ENCODE measurements at places on chromosomes 4 and X.

GRCh38 chr4:108053251-108053711 is 63.6 kb downstream of the HADH start:
- DNase-seq = no peak

DNA sequence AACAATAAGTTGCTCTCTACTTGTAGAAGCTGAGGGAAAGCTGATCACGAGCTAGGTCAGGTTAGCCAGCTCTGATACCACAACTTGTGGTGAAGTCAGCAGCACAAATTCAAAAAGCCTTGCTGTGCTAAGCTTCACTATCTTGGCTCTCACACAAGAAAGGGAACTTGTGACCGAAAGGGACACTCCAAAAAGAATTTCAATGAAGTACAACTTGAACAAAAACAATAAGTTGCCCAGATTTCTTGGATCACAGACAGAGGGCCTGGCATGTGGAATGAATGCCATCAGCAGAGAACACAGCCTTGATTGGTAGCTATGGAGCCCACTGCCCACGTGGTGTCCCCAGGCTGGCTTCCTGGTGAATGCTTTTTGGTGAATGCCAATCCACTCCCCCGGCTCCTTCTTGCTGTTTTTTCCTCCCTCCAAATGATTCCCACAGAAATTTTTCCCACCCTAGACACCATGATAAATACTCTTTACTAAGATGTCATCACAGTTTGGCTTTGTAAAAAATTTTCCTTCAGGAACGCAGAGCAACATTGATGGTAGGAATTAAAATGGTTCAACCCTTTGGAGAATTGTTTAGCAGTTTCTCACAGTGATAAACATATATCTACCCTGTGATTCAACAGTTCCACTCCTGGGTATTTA is 82.6 kb downstream of the ANXA3 start:
- no peak for DNase-seq

GRCh38 chr4:26912810-26913209 is 52.2 kb downstream of the STIM2 start:
- DNase-seq = no peak

- DNase-seq = no peak
These were observed 6.5 kb upstream of the DLG3 start for GRCh38 chrX:70437921-70438665.

DNA sequence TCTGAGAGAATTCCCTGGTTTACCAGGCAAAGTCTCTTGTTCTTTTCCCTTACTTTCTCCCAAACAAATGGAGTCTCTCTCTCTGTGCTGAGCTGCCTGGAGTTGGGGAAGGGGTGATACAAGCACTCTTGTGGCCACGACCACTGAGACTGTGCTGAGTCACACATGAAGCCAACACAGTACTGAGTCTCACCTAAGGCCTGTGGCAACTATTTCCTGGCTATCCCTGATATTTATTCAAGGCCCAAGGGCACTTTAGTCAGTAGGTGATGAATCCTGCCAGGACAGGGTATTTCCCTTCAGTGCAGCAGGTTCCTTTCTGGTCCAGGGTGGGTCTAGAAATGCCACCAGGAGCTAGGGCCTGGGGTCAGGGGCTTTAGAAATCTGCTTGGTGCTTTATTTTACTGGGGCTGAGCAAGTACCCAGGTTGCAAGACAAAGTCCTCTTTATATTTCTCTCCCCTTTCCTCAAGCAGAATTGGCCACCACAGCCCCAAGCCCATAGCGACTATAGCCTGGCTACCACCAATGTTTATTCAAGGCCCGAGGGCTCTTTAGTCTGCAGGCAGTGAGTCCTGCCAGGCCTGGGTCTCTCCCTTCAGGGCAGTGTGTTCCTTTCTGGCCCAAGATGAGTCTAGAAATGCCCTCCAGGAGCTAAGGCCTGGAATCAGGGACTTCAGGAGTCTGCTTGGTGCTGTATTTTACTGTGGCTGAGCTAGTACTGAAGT is 10.5 kb downstream of the ARL13A start:
- no peak for DNase-seq

DNA sequence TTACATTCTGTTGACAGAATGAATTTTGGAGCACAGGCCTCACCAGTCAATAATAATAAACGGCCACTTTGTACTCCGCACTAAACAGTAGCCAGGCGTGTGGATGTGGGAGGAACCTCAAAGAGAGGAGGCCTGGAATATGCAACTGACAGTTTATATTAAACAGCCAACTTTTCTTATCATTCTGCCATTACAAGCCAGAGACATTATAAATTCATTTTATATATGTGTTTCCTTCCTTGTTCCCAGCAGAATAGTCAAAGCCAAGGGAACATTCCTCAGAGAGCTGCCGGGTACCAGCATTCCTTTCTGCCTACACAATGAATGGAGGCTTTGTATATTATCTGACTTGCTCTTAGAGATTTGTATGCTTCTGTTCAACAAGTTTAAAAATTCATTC is 436.5 kb upstream of the FTHL17 start:
- DNase-seq = no peak

- DNase-seq = no peak
These were observed 65.5 kb upstream of the HHIP start for GRCh38 chr4:144580430-144580829.

- no peak for DNase-seq
These were observed 66.0 kb downstream of the CBLL2 start for GRCh38 chrX:22338740-22339139.

- no peak for DNase-seq
These were observed 114.4 kb upstream of the WDR44 start for GRCh38 chrX:118231464-118231863.

- DNase-seq = no peak
These were observed 15.2 kb upstream of the CLOCK start for GRCh38 chr4:55561889-55562288.

DNA sequence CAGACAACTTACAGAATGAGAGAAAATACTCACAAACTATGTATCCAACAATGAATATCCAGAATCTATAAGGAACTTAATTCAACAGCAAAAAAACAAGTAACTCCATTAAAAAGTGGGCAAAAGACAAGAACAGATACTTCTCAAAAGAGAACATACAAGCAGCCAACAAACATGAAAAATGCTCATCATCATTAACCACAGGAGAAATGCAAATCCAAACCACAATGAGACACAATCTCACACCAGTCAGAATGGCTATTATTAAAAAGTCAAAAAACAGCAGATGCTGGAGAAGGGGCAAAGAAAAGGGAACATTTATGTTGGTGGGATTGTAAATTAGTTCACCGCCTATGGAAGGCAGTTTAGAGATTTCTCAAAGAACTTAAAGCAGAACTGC is 150.3 kb downstream of the FGF16 start:
- DNase-seq = no peak

DNA sequence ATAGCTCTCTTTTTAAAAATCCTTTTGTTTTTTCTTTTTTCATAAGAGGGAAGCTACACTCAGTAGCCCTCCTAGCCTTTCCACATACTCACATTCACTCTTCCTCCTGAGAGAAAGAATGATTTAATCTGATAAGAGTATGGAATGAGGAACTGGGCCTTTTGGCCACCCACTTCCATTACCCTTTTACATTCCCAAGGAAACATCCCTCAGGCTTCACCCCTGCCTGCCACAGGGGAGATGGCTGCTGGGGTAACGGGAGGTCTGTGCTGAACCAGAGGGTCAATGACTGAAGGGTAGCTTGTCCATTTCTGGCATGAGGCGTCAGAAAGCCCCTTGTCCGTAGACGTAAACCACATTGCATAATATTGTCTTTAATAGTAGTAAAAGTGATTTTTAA is 67.2 kb upstream of the CCSER1 start:
- no peak for DNase-seq

DNA sequence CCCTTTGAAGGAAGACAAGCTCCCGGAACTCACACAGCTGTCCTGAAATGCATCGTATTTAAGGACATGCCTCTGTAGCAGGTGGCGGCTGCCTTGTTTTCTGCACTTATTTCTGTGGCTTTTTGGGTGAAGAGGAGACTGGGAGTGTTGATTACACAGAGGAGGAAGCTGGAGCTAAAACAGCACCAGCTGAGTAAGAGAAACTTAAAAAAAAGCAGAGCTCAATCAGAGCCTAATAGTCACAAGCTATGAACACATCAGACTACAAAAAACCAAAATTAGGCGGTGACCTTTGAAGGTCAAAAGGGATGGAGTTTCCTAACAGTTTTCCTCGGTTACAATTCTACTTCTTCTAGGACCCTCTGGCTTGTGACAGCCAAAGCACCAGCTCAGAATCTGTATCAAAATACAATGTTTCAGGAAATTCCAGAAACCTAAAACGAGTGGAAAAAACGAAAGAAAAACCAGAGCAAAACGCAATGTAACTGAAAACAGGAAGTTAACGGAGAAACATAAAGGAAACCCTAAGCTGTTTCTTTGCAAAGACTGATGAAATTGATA is 13.5 kb downstream of the PRKX start:
- DNase-seq = no peak

- DNase-seq = peak; percentile 34
These were observed 31.1 kb downstream of the PGRMC2 start for GRCh38 chr4:128256539-128256938.

GRCh38 chr4:88609387-88609786 is 17.1 kb downstream of the HERC3 start:
- DNase-seq = no peak

GRCh38 chr4:155734065-155734464 is 24.8 kb upstream of the GUCY1B1 start:
- DNase-seq = no peak

DNA sequence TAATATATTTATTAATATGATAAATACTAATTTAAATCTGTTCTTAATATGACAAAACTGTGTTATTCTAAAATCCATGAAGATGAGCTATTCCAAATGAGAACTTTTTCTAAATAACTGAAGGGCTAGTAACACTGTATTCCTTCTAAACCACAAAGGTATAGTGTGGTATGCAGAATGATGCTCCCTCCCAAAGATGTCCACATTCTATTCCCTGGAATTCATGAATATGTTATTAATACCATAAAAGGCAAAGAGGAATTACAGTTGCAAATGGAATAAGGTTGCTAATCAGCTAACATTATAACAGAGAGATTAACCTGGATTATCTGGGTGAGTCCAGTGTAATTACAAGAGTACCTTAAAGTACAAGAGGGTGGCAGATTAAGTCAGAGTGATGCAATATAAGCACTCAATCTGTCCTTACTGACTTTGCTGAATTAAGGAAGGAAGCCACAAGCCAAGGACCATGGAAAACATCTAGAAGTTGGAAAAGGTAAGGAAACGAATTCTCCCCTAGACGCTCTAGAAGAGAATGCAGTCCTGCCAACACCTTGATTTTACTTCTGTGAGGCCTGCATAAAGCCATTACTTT is 20.7 kb upstream of the MAB21L2 start:
- DNase-seq = no peak

DNA sequence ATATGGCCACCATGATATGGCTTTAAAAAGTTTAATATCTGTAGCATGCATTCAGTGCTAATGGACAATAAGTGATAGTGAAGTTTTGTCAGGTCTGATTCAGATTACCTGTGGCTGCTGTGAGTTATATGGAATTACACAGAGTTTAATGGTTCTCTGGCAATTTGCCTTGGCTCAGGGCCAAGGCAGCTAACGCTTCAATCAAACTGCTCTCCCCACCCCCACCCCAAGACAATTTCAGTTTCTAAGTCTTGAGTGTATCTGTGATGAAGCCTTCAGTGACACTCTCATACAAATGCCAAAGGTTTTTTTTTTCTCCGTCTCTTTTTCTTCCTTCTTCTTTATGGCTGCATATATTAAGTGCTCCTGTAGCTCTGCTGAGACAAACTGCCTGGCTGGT is 106.6 kb downstream of the SHROOM4 start:
- DNase-seq = no peak

- no peak for DNase-seq
These were observed 47.2 kb upstream of the HS3ST1 start for GRCh38 chr4:11475871-11476270.

DNA sequence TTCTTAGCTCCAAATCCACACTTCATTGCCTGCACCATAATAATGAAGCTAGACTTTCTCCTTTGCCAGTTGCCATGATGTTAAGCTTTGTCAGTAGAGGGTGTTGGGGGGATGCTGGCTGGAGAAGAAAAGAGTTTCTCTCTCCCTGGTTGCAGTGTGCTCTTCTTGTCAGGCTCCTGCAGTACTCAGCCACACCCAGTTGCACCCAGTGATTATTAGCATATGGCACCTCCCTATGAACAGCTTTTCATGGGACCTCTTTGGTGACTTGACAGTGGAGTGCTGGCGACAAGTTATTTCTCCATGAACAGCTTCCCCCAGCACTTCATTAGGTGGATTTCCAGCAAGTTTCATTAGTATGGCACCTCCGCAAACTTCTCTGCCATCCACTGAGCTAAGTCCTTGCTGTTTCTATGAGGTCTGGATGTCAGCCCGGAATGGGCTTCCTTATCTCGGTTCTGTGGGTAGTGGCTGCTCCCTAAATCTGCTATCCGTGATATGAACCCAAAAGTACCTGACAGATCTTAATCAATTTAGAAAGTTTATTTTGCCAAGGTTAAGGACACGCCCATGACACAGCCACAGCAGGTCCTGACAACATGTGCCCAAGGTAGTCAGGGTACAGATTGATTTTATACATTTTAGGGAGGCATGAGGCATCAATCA is 18.8 kb upstream of the OTUD4 start:
- DNase-seq = no peak

GRCh38 chrX:65601530-65602220 is 65.8 kb upstream of the MSN start:
- DNase-seq = peak; percentile 68

DNA sequence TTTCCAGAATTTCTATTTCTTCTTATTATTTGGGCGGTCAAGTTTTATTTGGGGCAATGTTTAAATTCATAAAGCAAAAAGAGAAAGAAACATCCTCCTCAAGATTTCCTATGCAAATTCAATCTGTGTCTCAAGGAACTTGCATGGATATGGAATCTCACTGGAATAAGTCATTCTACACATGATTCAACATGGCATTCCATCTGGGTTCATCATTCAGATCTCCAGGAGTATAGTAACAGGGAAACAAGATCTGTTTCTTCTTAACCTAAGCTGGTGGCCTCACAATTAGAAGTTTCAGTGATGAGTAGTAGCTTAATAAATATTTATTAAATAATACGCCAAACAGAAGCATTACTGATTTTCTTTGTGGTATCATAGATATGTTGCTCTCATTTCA is 19.8 kb downstream of the KLHL34 start:
- DNase-seq = no peak

DNA sequence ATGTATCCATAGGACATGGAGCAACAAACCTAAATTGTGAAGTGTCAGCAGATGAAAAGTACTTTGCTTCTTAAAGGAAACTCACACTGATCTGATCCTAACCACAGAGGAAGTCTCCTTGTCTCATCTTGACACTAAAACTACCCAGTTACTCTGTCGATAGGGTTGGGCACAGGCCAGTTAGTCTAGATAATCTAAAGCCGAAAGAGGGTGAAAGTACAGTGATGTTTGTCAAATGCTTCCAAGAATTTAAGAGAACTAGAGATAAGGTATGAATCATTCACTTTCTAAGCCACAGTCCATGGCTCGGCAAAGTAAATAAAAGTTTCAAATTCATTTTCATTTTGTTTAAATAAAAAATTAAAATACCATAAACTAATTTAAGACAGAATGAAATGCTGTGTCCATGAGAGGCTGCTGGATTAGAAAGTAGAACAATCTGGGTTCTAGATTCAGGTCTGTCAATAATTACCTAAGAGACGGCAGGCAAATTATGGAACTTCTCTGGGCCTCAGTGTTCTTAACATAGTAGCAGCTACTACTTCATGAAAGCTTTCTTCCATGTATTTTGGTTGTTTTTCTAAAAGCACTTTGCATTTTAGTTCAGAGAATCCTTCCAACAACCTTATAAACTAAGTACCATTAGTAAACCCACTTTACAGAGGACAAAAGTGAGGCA is 176.7 kb downstream of the LDB2 start:
- DNase-seq = no peak

- DNase-seq = no peak
These were observed 6.6 kb downstream of the GPRIN3 start for GRCh38 chr4:89301003-89301402.

GRCh38 chr4:2791518-2792395 is 1.1 kb upstream of the SH3BP2 start:
- no peak for DNase-seq

All from LNCaP clone FGC (cell line).